Mesenchymal stem cell (in vitro differentiated cells and primary cell): ENCODE measurements at places on chromosomes 1 and 21.

DNA sequence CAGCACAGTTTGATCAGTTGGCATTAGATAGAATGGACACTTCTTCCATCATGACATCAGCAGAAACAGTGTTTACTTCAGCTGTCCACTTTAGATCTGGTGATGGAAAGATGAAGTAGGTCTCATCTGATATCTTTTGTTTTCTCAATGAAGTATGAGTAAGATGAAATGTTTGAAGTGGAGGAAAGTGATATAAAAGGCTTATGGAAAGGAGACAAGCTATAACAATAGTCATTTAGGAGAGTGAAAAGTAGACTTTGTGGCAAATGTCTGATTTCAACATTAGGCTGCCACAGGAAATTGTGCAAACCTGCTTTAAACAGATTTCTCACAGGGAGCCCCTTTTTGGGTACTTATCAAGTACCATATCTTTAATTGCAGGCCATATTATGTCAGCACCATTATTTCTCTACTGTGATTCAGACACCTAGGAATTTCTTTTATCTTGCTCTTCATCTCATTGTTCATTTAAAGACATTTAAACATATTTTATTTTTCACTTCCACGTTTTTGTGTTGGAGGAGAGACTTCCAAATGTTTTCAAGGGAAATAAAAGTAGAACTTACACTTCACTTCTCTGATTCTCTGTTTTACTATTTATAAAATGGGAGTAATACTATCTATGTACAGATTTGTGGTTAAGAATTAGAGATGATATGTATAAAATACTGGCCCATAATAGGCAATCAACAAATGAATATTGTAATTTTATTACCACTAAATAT is 18.1 kb downstream of the PDC start:
- DNase-seq: peak; percentile 23

DNA sequence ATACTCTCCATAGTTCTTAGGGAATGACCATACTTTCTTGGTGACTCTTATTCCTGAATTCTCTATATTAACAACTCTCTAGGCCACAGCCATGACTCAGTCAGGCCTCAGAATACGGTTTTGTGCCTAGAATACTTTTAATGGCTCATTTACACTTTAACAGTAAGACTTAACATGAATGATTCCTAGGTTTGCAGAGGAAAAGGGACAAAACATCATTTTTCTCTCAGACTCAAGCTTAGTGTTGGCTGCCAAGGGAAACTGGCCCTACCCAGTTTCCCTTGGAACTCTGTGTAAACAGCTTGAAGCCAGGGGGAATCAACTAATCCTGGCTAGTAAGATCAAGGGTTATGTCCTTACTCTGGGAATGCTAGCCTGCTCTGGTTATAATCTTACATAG is 164.9 kb upstream of the PKN2 start:
- peak; percentile 1 for DNase-seq

- DNase-seq: no peak
Measured at GRCh38 chr1:96060621-96061020, 661.0 kb upstream of the PTBP2 start.

GRCh38 chr1:81894867-81895266 is 94.1 kb downstream of the ADGRL2 start:
- peak; percentile 21 for DNase-seq

GRCh38 chr21:16040601-16041000 is 310.8 kb downstream of the USP25 start:
- peak; percentile 18 for DNase-seq

- peak; percentile 18 for DNase-seq
Measured at GRCh38 chr1:44407430-44408211, 2.6 kb downstream of the RNF220 start.

- no peak for DNase-seq
Measured at GRCh38 chr1:32881871-32882850, 4.1 kb upstream of the HPCA start.

DNA sequence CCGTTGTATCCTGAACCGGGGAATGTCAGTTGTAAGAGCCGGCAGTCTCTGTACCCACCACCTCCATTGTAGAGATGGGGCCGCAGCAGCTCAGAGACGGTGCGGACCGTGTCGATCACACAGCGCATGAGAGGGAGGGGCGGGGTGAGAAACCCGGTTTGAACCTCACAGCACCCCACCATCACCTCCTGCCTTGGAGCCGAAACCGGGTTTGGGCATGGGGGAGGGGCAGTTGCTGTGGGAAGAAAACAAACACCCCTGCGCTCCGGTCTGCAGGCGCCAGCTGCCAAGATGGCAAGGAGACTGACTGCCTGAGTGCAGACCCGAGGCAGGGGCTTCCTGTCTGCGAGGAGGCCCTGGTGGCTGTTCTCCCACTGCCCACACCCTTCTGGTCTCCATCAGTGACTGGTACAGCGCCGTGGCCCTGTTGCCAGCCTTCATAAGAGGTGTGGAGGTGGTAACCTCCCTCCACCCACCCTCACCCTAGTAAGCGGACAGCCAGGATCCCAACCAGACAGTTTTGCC is 69.2 kb upstream of the SSBP3 start:
- DNase-seq: no peak

GRCh38 chr1:152873495-152873894 is 4.6 kb upstream of the SMCP start:
- DNase-seq: no peak

- no peak for DNase-seq
Measured at GRCh38 chr1:245869847-245870246, 637.2 kb downstream of the SMYD3 start.

GRCh38 chr1:171210355-171210754 is 25.3 kb downstream of the FMO2 start:
- no peak for DNase-seq

- no peak for DNase-seq
Measured at GRCh38 chr1:101389547-101389929, 152.7 kb downstream of the S1PR1 start.

DNA sequence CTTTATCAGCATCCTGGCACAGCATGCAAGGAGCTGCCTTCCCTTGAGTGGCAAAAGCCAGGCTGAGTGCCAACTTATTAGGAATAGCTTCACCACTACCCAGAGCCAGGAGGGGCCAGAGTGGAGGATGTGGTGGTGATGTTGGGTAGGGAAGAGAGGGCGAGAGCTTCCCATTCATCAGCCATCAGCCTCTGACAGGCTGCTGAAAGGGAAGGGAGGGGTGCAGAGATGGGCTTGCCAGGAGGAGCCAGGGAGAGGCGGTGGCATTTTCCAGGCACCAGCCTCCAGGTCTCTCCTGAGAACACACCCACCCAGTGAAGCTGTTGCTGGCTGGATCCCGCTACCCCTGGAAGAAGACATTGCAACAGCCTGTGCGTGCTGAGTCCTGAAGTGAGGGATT is 168.5 kb downstream of the ACTL8 start:
- DNase-seq: no peak

DNA sequence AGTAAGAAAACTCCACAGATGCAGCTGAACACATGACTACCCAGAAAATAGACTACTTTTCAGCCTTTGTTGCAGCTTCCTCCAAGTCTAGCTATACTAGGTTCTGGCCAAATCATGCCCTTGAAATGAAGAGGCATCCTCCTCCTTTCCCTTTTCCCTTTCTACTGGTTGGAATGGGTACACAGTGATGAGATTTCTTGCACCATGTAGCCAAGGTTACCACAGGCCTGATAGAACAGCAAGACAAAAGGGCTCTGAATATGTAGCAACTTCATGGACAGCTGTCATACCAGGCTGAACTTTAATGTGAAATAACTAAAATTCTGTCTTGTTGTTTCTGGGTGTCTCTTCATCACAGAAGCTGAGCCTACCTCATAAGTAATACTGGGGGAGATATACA is 146.5 kb downstream of the PDE4B start:
- no peak for DNase-seq

GRCh38 chr1:47469390-47469759 is 31.5 kb downstream of the FOXD2 start:
- no peak for DNase-seq

DNA sequence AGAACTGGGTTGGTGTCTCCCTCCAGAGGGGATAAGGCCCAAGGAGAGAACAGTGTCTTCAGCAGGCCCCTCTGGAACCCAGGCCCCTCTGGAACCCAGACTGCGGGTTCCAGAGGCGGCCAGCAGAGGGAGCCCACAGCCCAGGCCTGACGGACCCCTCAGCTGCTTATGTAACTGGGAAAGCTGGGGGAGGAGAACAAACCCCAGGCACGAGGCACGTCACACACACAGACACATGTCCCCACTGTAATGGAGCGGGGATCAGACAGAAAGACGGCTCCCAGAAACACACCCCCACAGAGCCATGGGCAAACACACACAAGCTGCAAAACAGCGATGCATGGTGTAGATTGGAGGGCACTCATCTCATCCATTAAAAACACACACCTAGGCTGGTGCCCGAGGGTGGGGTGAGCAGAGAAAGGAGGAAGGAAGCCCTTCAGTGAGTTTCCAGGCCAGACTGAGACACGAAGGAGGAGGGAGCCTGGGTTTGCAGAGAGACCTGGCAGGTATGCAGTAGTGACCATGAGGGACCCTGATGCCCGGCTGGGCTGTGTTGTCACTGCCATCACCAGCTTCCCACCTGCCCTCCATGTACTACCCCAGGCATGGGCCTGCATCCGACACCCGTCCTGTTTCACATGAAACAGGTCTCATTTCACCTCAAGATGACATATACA is 2.8 kb upstream of the IGSF8 start:
- peak; percentile 79 for DNase-seq
